ENCODE measurements at places on chromosomes 16 and 17. TPM values are rescaled to one million over a fixed set of nuclear protein-coding genes. Genes with fewer than 3 reads are reported as not detected.

- no peak for DNase-seq
Observed at GRCh38 chr17:72562615-72563188, 441.9 kb downstream of the SOX9 start.

DNA sequence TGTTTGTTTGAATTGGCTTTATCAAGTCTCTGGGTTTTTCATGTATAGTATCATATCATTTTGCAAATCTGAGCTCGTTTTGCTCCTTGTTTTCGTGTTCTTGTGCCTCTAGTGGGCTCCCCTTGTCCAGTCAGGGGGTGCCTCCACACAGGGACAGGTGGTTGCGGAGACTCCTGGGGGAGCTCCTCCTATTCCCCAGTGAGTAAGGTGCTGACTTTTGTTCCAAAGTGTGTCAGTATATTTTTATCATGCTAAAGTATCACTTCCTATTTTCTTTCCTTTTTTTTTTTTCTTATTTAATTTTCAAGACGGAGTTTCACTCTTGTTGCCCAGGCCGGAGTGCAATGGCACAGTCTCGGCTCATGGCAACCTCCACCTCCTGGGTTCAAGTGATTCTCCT, 30.3 kb upstream of the IL17C start:
- no peak for DNase-seq

DNA sequence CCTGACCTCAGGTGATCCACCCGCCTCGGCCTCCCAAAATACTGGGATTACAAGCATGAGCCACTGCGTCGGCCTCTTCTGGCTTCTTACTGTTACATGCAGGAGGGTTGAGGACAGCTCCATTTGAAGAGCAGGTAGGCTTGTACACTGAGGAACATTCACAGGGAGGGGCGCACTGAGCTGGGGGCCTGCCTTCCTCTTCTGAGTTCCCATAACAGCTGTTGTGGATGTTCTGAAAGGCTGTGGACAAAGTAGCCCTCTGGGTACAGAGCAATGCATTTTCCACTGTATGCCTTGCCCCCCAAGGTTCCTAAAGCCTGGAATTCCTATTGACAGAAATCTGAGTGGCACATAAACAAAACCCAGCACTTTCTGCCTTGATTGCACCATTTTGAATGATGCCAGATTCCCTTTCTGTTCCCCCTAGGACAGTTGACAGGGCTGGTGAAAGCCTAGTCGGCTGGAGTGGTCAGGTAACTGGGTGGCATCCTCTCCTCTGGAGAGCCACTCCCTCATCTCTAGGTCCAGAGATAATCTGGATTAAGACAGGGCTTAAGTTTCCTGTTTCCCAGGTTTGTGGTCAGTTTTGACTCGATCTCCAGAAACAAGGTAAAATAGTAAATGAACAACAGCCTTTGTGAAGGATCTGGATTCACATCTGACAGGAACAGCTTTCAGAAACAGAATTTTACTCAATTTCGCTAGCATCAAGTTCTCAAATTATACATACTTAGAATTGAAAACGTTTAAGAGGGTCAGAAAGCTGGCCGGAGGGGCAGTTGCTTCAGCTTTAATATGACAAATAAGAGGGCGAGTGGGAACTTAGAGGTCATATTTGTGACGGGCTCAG, 1.3 kb upstream of the CDK5R1 start:
- DNase-seq = no peak

GRCh38 chr17:30160419-30161172, 44.0 kb downstream of the NSRP1 start:
- no peak for DNase-seq

- DNase-seq = no peak
Observed at GRCh38 chr16:28027055-28027454, 36.5 kb downstream of the GSG1L start.

DNA sequence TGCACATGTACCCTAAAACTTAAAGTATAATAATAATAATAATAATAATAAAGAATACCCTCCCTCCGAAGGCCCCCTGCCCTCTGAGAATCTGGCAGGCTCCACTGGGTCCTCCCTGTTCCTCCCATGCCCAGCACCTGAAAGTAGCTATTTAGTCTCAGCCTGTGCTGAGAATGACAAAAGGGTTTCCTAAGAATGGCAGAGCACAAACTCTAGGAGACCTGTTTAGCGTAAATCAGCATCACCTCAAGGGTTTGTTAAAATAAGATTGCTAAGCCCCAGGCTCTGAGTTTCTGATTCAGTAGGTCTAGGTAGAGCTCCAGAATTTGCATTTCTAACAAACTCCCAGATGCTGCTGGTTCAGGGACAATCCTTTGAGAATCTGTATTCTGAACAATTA, 606.8 kb upstream of the CDH11 start:
- no peak for DNase-seq

DNA sequence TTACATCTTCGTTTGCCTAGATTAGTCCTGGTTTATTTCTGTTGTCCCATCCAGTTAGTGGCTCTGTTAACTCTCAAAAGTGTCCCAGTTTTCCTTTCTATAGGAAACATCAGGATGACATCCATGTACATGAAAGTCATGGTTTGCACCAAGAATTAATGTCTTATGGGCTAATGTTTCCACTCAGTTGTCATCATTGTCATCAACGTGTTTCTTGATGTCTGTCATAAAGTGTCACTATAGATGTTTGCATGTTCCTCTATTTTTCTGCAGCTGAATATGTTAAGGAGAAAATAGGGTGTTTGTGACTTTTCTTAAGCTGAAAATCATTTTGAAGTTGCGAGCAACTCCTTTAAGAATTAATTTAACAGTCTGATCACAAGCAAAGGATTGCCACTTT, 567.0 kb downstream of the TMEM114 start:
- no peak for DNase-seq

DNA sequence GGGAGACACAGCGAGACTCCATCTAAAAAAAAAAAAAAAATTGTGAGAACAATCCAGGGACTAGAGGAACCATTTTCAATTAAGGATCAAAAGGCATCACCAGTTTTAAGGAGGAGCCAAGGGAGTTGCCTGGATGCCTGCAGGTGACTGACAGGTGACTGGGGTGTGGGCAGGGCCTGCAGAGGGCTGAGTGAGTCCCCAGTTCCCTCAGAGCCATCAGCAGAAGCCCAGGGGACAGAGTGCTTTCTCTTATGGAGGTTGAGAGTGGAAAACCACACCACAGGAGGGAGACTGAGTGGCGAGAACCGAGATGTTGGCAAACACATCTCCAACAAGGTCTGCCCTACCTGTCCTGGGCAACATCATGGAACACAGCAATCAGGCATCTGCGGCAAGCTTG, 27.1 kb upstream of the CREBBP start:
- DNase-seq = peak; percentile 38

DNA sequence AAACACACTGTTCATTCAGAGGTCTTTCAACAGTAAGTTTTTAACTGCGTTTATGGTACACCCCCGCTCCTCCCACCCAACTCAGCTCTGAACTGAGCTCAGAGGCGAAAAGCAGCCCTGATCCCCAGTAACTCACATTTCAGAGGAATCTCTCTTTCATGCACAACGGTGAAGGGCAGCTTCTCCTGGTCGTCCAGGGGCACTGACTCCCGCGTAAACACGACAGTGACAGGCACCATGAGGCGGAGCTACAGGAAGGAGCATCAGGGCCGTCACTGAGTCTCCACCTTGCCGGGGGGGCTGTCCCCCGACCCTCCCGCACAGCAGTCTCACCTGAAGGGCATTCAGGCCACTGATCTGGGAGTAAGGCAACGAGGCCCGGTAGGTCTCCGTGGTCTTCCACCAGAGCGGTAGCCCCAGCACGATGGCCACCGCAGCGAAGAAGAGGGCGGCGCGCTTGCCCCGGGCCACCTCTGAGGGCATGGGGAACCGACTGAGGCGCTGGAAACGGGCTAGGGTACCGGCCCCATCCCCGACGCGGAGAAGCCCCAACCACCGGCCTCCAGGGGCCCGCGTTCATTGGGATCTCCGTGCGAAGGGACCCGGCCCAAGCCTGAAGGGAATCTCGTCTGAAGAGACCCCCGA, 486 bp downstream of the PIGS start:
- peak; percentile 55 for DNase-seq

GRCh38 chr16:3598236-3598635, 13.2 kb downstream of the SLX4 start:
- DNase-seq = no peak

DNA sequence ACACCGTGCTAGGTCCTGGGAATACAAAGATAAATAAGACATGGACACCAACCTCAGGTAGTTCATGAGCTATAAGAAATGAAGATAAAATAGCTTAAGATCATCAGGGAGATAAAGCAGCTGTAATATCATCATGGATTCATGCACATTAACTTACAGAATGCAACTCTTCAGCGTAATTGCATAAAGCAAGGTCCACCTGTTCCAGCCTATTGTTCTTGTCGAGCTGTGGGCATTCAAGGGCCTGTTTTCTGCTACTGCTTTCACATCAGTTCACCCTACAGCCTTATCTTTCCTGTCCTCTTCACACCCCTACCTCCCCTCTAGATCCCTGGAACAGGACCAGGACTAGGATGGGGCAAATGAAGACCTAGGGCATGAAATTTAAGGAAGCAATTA, 133.9 kb downstream of the SPACA3 start:
- no peak for DNase-seq

DNA sequence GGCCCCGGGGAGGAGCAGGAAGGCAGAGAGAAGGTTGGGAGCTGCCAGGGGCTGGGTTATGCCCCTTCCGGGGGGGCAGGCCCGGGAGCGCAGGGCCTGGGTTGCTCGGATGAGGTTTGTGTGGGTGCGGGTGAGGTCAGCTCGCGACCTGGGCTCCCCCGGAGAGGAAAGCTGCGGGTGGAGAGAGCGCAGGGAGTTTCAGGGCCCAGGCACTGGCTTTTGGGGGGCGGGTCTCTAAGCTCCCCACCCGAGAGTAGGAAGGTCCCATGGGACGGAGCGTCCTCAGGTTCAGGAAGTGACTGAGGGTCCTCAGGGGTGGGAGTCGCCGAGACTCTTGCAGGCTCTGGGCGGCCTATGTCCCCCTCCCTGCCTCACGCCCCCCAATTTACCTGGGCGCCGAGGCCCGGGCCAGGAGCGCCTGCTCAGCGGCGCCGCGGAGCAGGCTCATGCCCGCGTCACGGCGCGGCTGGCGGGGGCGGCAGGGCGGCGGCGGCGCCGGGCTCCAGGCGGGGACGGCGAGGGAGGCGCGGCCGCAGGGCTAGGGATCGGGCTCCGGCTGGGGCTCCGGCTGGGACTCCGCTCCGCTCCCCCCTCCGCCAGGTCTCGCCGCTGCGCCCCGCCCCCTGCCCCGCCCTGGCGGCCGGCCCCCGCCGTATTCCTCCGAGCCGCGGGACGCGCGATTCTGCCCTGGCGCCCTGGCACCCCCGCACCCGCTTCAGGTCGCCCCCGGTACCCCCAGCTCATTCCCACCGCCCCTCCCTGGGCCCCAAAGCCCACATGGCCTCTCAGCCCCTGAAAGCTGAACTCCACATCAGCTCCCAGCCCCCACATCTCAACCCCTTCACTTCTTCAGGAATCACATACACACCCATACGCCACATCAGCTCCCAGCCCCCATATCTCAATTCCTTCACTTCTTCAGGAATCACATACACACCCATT, at the start of gene DOK4:
TSS of gene DOK4 (minus strand) at position 578 of the 942 bp plus-strand sequence. CDS start 6,986 bp downstream, outside the sequence.
- peak; percentile 80 for DNase-seq

Gene ELMO3
- total RNA-seq = 15.3 TPM

Gene ZNF423
- total RNA-seq = 37.6 TPM

Gene HOXB7
- total RNA-seq = 0.14 TPM

Gene AGRP
- total RNA-seq = not detected

Gene KATNB1
- total RNA-seq = 41.0 TPM

Gene TOX3
- total RNA-seq = 17.6 TPM

Gene PLLP
- 3.4 TPM for total RNA-seq

Gene PEMT
- 51.9 TPM for total RNA-seq
